Naive thymus-derived CD8-positive, alpha-beta T cell (primary cell): ENCODE measurements at places on chromosomes 6 and 20.
A peak's percentile ranks its signal among the peaks of the same experiment; 100 is the strongest.

GRCh38 chr6:139126255-139126654 lies 8.6 kb upstream of the HECA start:
- no peak for DNase-seq

- no peak for DNase-seq
These were observed 81.6 kb upstream of the MC3R start for GRCh38 chr20:56166781-56167465.

DNA sequence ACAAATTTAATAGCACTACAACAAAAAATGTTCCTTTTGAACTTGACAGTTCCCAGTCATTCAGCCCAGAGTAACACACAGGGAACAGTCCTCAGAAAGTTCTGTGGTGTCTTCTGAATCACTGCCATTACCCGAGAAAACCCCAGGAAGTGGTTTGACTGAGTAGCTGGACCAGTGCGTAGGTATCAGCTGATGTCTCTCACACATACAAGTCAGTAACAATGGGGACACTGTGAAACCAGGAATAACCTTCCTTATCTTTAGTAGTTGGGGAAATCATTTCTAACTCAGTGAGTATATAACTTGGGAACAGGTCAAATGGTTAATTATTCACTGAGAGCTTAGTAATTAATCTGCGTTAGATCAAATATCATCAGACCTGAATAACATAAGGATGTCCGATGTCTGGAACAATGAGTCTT lies 73.1 kb downstream of the HIVEP2 start:
- DNase-seq = peak; percentile 54

GRCh38 chr20:36817496-36817895 lies 43.9 kb upstream of the DSN1 start:
- no peak for DNase-seq

- no peak for DNase-seq
These were observed 1.7 kb downstream of the RSPO3 start for GRCh38 chr6:127120023-127120786.

DNA sequence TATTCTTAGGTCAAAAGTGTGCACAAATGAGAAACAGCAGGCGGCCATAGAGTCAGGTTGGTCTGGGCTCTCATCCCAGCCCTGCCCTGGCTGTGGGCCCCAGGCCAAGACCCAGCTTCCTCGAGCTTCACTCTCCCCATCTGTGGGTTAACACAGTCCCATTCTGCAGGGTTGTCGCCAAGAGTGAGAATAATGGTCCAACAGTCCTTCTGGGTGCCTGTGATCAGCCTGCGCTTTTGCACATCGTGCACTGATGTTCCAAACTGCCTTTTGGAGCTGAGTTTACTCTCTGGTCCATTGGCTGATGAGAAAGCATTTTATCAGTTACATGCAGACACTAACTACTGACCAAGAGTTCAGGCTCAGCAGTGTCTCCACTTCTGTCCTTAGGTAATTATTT lies 82.6 kb downstream of the INSM1 start:
- DNase-seq = no peak

DNA sequence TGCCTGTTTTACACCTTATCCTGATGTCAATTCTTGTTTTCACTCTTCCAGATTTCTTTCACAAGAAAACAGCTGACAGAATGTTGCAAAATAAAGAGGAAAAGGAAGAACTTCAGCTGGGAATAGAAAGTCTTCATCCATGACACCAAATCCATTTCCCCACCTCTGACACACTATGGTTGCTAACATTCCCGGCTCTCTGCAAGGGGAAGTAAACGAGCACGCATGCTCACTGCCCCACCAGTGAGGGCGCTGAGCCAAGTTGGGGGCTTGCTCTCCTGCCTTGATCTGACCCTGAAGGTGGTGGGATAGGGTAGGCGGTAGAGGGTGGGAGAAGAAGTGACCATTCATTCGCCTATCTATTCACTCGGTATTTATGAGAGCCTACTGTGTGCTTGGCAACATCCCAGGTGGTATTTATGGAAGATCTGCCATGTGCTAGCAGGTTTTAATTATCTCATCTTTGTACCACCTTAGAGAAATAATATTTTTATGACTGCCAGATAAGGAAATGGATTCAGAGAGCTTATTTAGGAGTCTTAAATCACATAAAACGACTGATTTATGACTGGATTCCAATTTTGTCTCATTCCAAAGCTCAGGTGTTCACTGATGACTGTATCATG lies 206.2 kb downstream of the FOXC1 start:
- DNase-seq = no peak

DNA sequence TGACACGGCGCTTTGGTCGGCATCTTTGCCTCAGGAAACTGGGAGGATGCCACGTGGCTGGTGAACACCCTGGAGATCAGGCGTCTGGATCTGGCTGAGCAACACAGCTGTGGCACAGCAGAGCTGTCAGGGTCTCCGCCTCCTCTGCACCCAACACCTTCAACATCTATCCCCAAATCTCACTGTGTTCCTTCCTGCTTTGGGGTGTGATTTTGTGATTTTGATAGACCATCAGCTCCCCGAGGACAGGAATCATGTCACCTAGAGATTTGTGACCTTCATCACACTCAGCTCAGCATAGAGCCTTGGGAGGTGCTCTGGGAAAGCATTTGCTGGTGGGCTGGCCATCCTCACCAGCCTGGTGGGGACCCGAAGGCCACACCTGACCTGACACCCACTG lies 203.7 kb upstream of the FOXQ1 start:
- no peak for DNase-seq

- DNase-seq = no peak
These were observed 198.4 kb upstream of the KCNK16 start for GRCh38 chr6:39520916-39521315.

DNA sequence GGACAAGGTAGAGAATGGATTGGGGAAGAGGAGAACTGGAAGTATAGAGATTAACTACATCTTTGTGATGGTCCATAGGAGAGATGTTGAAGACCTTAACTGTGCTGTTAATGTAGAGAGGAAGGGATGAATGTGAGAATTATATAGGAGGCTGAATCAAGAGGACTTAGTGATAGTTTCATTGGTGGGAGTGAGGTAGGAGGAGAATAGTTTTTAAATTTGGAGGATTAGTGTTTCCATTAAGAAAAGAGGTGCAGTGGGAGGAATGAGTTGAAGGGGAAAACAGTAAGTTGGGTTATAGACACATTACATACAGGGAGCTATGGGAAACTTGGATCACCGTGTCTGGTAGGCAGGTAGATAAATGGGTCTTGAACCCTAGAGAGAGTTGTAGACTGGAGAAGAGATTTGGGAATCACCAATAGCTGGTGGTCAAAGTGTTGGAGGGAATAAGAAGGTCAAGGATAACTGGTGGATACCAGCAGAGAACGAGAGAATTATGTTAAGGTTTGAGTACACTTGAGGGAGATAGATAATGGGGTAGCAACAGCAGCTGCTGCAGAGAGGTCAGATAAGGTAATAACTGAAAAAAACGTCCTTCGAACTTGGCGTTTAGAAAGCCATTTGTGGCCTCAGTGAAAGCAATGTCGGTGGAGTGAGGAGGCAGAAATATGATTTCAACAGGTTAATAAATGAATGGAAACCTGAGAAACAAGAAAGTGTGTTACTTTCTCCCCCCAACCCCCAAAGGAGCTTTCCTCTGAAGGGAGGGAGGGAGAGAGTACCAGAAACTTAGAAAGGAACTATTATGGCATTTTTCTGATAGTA lies 3.1 kb downstream of the C6orf89 start:
- DNase-seq = no peak

GRCh38 chr6:145517492-145517891 lies 217.8 kb downstream of the EPM2A start:
- no peak for DNase-seq

- no peak for DNase-seq
These were observed 124.4 kb upstream of the EDN1 start for GRCh38 chr6:12165722-12166280.

- DNase-seq = no peak
These were observed 57.0 kb downstream of the UBE3D start for GRCh38 chr6:83008626-83009025.

GRCh38 chr6:90118069-90118468 lies 178.6 kb downstream of the BACH2 start:
- no peak for DNase-seq

DNA sequence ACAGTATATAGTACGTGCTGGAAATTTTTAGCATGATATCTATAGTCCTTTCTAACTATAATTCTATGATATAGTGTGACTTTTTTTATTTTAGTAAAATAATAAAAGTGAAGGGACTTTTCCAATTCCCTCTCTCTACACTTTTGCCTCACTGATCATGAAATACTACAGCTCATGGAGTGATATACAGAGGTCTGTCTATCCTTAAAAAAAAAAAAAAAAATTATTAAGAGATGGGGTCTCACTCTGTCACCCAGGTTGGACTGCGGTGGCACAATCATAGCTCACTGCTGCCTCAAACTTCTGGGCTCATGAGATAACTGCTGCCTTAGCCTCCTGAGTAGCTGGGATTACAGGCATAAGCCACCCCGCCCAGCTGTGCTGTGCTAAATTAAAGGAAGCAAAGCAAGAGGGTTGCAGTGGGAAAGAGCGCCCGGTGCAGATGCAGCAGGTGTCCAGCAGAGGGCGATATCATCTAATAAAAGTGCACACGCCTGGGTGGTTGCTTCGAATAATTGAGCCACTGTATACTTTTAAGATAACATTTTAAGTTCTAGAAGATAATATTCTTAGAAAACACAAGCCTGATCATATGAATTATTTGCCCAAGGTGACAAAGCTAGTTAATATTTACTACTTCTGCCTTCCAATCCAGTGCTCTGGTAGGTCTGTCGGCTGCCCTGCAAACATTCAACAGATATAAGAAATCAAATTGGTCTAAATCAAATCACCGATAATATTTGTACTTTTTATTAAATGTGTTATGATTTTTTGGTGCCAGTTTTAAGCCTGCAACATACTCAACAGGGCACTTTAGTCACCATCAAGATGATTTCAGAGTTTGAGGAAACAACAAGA lies 94.9 kb upstream of the NT5E start:
- DNase-seq = peak; percentile 70

DNA sequence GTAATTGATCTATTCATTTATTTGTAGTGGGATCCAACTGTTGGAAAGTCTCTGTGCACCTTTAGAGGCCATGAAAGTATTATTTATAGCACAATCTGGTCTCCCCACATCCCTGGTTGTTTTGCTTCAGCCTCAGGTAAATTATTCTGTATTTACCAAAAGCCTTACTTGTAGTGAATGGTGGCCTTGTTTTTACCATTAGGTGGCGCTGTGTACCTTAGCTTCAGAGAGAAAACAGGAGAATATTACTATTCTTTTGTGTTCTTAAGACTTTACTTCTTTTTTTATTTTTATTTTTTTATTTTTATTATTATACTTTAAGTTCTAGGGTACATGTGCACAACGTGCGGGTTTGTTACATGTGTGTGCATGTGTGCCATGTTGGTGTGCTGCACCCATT lies 23.7 kb downstream of the PEX7 start:
- no peak for DNase-seq

- no peak for DNase-seq
These were observed 23.0 kb downstream of the PACRG start for GRCh38 chr6:162750776-162751175.

DNA sequence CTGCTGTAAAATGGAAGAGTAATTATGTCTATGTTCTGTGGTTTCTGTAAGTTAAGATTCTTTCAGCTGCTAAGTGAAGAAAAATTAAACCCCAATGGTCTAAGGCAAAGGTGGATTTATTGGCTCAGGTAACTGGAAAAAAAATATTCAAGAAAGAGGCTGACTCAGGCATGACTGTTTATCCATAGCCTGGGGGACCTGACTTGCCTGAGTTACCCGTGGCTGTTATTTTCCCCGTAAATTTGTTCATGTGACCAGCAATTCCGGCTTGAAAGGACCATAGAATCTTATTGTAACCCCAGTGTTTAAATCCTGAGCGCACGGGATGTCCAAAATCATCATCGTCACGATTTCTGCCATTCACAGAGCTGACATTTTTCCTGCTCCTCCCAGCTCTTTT lies 32.3 kb upstream of the SULF2 start:
- DNase-seq = no peak

GRCh38 chr6:133705066-133705465 lies 183.8 kb upstream of the TCF21 start:
- DNase-seq = no peak

- peak; percentile 38 for DNase-seq
These were observed 94.2 kb downstream of the RREB1 start for GRCh38 chr6:7201732-7202541.

DNA sequence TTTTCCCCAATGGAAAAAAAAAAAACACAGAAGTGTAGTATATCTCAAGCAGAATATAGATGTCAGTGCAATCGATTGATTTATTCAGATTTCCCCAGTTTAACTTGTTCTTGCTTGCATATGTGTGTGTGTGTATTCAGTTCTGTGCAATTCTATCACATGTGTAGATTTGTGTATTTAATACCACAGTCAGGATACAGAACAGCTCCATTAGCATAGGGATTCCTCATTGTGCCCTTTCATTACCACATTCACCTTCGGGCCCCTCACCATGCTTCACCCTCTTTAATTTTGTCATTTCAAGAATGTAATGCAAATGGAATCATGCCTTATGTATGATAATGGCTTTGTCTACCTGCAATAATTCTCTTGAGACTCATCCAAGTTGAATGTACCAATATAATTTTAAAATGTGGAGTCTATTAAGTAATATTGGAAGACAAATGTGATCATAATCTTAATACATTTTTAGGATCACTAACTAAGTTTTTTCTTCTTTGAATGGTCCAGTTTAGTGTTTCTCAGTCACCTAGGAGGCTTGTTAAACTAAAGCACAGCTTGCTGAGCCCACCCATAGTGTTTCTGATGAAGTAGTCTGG lies 187.9 kb downstream of the TENT5A start:
- no peak for DNase-seq

- no peak for DNase-seq
These were observed 303.5 kb downstream of the CDH4 start for GRCh38 chr20:61555566-61555965.

DNA sequence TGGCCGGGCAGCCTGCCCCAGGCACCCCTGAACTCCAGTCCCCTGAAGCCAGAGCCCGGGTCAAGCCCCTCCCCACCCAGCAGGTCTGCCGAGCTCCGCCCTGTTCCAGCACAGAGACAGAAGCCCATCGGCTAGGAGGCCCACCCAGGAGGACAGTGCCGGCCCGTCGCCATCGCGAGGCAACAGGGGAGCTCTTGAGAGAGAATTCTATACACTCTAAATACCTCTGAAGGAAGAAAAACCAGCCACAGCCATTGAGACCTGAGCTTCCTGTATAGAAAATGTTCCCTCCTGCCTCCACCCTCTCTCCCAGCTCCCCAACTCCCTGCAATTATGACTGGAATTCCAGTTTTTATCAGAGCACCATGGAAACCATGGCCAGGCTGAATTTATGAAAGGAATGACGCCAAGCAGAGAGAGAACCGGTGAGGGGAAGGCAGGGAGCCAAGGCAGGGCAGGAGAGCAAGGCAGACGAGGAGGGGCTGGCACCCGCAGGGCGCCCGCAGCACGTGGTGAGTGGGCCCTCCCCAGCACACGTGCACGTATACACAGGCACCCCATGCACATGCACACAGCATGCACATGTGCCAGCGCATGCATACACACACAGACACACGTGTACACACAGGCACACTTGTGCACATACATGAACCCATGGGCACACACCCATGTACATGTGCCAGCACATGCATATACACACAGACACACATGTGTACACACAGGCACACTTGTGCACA lies 27.6 kb upstream of the MRGBP start:
- DNase-seq = no peak

GRCh38 chr6:170182781-170183120 lies 108.1 kb downstream of the DLL1 start:
- DNase-seq = no peak
